ENCODE measurements at places on chromosomes 3 and 15.

- DNase-seq, result no peak
Measured at GRCh38 chr15:67548862-67549651, 6.6 kb downstream of the MAP2K5 start.

- no peak for DNase-seq
Measured at GRCh38 chr3:40642812-40643211, 118.1 kb downstream of the ZNF621 start.

DNA sequence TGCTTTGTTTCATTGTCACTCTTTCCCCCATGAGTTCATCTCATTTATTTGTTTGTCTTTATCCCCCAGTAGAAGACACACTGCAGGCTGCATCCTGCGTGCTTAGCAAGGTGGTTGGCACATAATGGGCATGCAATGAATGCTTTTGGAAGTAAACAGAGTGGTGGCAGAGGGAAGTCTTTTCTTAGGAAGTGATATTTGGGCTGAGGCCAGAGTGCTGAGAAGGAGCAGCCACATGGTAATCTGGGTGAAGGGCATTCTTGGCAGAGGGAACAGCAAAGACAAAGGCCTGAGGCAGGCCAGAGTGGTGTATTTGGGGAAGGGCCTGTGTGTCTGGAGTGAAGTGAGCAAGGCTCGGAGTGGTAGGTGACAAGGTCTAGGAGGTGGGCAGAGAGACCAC lies 17.7 kb upstream of the ADAMTS7 start:
- DNase-seq, result no peak

DNA sequence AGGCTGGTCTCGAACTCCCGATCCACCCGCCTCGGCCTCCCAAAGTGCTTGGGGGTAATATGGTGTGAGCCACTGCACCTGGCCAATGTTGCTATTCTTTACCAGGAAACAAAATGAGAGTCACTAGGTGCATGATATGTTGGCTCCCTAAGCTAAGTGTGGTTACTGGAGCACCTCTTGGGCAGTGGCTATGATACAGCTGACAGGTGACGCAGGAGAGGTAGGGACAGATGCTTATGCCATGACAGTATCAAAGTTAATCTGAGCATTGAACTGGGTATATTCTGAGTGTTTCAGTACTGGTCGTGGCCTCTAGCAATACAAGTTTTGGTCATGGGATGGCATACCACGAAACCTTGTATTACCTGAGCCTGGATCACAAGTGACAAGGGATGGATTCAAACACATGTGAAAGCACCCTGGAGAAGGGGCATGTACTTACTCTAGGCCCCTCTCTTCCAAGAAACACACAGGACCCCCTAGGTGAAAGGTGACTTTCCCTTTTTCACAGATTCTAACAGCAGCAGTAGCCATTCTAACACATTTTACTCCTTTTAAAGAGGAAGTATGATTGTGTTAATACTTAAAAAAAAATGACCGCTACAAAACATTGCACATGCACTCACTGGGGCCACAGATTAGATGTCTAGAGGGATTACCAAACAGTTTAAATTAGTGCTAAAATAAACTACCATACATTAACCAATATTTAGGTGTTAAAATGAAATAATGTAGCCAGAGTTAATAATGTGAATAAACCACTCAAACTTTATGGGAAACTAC lies 467.3 kb downstream of the SHQ1 start:
- DNase-seq, result no peak

DNA sequence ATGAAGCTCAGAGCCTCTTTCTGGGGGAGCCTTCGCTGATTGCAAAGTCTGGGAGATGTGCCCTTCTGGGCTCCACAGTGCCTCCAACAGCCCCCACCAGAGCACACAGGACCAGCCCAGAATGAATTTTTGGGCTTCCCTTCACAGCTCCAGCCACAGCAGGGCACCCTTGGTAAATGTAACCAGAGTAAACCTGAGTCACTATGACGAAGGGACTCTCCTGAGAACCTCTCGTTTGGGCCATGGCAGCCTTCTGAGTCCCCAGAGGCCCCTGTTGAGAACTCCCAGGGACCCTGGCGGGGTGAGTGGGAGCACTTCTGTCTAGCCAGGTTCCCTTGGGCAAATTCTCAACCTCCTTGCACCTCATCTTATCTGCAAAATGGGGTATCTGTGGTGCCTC lies 20.8 kb downstream of the FAM3D start:
- no peak for DNase-seq

DNA sequence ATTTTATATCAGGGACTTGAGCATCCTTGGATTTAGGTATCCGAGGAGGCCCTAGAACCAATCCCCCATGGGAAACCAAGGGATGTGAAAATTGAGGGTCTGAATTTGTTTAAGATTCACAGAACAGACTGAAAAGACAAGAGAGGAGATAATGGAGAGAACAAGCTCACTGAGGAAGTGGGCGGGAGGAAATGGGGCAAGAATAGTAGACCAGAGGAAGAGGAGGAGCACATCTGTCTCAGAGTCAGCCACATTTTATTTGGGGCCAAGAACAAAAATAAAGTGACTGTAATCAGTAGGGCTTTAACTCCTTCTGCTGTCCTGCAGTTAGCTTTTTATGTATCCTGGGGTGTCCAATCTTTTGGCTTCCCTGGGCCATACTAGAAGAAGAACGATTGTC lies 63.8 kb downstream of the BLM start:
- DNase-seq, result no peak

GRCh38 chr3:55200906-55201305 lies 273.0 kb upstream of the LRTM1 start:
- DNase-seq, result no peak

DNA sequence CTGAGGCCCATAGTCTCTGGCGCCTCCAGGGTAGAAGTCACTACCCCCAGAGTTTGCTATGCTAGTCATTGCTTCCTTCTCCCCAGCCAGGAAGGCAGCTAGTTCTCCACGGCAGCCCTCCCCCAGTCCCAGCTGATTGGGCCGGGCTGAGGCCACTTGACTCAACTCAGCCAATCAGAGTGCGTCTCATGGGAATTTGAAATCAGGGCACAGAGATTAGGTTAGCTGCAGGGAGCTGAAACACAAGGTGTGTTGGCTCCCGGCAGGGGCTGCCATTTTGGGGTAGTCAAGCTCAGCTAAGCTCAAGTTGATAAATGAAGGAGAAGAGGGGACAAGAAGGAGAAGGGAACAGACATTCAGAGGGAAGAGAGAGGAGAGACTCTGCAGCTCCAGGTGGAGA lies 32.8 kb downstream of the LINGO1 start:
- no peak for DNase-seq

- no peak for DNase-seq
Measured at GRCh38 chr15:100508641-100509300, 20.0 kb downstream of the CERS3 start.

GRCh38 chr3:59996056-59996455 lies 946.2 kb upstream of the CFAP20DC start:
- no peak for DNase-seq

DNA sequence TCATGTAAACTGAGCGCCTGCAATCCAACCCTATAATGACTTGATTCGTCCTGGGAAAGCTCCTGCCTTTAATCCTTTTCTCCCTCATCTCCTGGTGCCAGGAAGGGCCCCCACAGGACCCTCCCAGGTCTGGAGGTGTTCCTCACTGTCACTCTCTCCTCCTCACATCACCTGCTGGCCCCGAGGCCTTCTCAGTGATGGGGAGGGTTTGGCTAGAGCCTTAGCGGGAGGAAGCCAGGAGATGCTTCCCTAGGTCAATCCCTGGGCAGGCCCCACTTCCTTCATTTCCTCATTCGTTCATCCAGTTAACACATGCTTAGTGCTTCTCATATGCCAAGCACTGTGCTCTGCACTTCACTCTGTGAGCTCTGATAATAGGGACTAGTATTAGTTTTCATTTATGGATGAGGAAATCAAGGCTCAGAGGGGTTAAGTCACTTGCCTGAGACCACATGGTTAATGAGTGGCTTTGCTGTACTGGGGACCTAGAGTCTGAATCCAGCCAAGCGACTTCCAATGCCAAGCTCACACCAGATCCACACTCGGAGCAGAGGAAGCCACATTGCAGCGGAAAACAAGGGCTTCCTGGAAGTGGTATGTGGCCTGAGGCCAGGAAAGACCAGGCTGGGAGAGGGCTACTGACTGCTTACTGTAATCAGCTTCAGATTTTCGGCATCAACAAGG lies 50.3 kb upstream of the CHRNB4 start:
- no peak for DNase-seq

DNA sequence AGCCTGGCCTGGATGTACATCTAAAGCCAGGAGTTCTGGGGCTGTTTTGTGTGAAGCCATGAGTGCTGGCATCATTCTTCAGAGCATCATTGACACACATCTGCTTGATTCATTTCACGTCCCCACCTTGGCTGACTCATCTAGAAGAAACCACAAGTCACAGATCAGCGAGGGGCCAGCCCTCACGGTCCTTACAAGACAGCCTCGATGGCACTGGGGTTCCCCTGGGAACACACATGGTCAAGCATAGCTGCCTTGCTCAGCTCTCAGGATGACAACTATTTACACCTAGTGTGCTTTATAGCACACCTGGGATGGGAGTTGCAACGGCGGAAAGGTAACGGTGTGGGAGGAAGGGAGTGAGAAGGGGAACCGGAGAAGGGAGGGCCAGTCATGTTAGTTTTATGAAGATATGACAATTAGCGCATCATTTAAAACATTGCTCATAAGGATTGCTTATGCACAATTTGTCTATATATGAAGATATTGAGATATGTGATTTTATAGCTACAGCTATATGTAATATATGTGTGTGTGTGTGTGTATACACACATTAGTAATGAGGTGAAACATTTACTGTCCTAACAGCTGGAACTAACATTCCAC lies 227.1 kb downstream of the RPLP1 start:
- DNase-seq, result no peak

- peak; percentile 51 for DNase-seq
Measured at GRCh38 chr15:56733136-56734012, at the start of gene ZNF280D. ZNF280D (minus strand) TSS chr15:56733509; CDS start chr15:56707109, 26,400 bp downstream.

- no peak for DNase-seq
Measured at GRCh38 chr3:86333636-86334035, 657.3 kb downstream of the VGLL3 start.

DNA sequence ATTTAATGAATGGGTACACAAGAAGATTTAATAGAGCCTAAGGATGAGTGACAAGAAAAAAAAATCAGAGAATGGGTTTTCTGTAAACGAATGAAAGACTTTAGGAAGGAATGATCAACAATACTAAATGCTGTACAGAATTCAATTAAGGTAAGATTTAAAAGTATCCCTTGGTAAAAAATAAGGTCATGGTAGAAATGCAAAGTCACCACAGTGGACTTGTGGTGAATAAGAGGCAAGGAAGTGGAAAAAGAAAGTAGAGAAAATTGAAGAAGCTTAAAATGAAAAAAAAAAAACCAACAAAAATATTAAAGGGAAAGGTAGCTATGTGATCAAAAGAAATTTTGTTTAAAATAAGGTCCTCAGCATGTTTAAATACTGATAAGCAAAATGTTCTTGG lies 82.4 kb downstream of the PLSCR2 start:
- DNase-seq, result no peak

DNA sequence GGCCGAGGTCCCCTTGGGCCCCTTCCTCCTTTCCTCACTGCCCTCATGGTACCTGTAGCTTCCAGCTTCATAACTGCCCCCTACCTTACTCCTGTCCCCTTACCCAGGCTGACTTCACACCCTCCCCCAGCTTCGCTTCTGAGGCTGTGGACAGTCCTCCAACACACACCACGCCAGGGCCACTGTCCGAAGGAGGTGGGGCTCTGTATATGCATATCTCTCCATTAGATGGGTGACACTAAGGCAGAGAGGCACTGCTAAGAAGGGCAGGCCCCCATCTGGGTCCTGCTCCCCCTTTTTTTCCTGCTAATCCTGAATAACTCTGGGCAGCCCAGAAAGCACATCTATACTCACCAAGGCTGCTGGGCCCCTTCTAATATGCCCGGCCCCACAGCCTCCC lies 1.0 kb upstream of the COL7A1 start:
- no peak for DNase-seq

- no peak for DNase-seq
Measured at GRCh38 chr3:16837602-16838001, 47.2 kb upstream of the PLCL2 start.

DNA sequence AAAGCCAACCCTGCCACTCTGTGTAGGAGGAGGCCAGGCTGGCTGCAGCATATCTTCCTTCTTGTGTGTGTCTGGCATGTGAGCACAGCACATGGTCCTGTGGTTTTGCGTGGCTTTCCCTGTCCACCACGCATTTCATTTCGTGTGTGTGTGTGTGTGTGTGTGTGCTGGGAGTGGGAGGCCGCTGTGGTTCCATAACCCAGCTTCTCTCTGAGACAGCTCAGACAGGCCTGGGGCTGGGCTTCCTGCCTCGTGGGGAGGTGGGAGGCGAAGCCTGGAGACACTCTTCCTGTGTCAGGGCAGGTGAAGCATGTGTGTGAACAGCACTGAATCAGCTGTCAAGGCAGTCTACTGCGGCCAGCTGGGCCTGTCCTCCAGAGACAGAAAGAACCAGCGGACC lies 16.0 kb upstream of the MRPS22 start:
- DNase-seq, result no peak

DNA sequence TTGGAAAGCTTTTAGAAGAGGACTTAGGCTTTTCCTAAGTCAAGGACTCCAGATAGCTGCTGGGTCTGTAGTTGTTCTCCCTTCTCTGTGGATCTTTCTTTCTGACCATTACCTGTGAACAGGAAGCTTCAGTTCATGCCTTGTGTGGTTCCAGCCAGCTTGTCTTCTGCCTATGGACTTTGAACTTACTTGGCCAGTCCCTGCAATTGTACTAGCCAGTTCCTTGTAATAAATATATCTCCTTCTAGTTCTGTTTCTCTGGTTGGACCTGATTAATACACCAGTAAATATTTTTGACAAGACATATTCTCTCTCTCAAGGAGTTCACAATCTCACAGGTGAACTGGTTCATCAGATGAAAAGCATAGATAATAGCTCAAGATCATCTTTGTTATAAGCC lies 341.3 kb upstream of the DPPA4 start:
- no peak for DNase-seq

Measured in amniotic stem cell (primary cell).